8988T (cell line): ENCODE measurements at places on chromosomes 6 and 20.
A peak's percentile ranks its signal among the peaks of the same experiment; 100 is the strongest.

- no peak for DNase-seq
Measured at GRCh38 chr6:72724545-72724944, 102.7 kb downstream of the KCNQ5 start.

DNA sequence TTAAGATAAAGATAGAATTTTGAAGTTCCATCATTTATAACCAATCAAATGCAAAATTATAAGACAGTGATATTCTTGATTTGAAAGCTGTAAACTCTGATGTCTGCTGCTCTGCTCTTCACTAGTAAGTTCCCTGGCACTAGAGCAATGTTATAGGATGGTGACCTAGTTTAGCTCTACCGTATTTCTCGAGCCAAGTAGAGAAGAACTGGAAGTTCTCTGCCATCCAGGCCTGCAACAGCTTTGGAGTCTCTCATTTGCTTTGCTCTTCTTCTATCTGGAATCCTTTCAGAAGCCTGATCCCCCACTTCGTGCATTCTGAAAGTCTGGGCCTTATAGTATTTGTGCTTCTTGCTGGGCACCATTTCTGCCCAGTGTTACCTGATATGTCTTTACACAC, 100.3 kb downstream of the PLCB1 start:
- DNase-seq, result no peak

DNA sequence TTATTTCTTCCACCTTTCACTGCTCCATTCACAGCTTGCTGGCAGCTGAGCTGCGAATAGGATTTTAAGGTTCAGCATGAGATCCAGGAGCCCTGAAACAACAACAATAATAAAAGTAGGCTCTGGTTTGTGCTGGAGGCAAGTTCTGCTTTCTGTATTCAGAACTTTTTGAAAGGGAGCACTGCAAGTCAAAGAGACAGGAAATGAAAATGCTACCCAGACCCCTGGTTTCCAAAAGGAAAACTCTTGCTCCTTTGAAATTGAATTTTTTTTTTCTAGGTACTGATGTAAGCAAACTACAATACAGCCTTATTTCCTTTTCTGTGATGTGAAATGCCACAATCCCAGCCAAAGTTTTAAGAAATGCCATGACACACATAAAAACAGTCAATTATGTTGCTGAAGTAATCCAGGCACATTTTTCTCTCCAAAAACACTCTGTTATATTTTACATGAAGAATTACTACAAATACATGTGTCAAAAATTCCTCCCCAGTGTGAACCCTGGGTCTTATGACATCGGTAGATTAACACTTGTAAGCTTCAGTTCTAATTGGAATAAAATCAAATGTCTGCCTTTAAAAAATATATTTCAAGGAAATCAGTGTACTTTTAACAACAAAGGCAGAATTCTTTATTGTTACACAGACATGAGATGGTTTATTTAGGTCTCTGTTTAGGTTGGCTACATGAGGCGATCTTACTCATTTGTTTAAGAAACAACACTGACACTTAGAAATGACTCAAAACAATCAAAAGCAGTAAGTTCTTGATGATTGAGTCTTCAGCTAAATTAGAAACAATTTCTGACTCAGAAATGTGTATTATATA, 656.7 kb downstream of the EPHA7 start:
- no peak for DNase-seq

DNA sequence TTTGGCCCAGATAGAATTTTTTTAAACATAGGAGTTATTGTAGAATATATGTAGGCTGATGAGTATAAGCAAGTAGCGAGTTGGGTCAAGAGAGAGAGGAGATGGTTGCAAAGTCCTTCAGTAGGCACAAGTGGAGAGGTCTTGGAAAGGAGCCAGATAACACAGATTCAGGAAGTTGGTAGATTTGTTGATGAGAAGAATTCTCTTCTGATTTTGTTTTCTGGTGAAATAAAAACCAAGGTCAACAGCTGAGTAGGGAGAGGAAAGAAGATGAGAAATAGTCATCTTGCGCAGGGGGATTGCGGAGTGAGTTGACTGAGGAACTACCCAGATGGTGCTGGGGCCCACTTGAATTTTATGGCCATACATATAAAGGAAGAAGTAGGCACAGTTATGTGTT, 17.4 kb upstream of the CD83 start:
- no peak for DNase-seq

- DNase-seq, result no peak
Measured at GRCh38 chr6:95242560-95242959, 334.8 kb upstream of the MANEA start.

GRCh38 chr20:18857640-18858039, 44.1 kb downstream of the SCP2D1 start:
- no peak for DNase-seq

- no peak for DNase-seq
Measured at GRCh38 chr6:163263196-163263595, 151.3 kb upstream of the QKI start.

DNA sequence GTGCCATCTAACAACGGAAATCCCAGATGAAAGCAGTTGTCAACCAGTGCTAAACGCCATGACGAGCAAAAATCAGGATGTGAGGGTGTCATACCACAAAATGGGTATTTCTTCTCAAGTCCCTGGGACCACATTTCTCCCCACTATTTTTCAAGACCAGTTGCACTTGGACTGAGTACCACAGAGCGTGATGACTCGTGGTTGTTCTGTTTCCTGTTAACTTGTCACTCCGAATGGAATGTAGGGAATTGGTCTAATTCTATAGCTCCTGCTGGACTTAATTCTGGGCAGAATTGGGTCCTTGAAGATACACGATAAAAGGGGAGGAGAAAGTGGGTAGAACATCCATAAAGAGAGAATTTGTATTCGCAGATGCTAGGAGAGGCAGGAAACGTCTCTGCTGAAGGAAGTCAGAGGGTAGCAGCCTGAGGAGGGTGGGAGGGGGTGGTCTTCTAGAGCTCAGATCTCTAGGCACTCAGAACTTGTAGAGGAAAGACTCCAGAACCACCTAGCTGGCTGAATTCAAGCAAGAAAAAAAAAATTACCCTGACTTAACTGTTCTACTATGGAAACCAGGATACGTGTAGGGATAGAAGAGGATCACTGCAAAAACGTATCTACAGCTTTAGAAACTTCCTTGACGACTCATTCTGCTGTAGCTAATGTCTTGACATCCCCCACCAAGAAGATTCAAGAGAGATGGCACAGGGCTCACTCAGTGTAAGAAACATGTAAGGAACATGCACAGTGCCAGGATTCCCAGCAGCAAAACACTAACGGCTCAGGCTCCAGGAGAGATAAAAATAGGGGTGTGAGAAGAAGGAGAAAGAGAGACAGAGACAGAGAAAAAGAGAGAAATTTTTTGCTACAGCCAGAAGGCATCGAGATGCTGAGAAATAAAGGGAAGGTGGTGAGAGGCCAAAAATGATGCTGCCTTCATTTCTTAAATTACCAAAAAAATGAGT, 494.7 kb downstream of the CD83 start:
- DNase-seq, result no peak

GRCh38 chr20:4795394-4795793, 73.7 kb downstream of the PRND start:
- peak; percentile 40 for DNase-seq

DNA sequence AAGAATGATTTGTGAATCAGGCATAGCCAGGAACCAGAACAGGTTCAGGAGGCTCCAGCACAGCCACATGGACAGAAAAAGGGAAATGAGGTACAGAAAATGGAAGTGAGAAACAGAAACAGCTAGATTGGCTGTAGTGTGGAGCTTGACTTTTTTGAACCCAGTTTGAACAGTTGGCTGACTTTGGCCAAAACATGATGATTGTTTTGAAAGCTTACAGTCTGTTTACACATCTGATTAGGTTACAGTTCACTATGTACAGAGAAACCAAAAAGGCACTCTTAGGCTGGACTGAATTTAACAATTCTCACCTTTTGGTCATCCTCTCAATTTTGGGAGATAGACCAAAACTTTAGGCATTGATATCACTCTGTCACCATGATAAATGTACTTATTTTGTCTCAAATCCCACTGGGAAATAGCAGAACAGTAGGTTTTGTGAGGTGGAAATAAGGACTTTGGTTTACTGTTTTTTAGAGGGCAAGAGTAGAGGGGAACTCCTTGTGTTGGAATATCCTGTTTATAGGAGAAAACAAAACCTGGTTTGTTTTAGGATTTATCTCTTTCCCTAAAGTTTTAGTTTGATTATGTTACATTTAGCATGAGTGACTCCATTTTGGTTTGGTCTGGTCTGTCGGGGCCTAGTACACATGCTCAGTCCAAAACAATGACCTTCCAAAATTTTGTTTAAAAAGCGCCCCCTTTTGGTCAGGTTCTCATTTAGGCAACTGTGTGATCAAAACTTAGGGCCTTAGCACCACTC, 123.1 kb downstream of the OLIG3 start:
- DNase-seq, result no peak

GRCh38 chr6:63672582-63673129, 37.1 kb downstream of the PHF3 start:
- DNase-seq, result no peak

DNA sequence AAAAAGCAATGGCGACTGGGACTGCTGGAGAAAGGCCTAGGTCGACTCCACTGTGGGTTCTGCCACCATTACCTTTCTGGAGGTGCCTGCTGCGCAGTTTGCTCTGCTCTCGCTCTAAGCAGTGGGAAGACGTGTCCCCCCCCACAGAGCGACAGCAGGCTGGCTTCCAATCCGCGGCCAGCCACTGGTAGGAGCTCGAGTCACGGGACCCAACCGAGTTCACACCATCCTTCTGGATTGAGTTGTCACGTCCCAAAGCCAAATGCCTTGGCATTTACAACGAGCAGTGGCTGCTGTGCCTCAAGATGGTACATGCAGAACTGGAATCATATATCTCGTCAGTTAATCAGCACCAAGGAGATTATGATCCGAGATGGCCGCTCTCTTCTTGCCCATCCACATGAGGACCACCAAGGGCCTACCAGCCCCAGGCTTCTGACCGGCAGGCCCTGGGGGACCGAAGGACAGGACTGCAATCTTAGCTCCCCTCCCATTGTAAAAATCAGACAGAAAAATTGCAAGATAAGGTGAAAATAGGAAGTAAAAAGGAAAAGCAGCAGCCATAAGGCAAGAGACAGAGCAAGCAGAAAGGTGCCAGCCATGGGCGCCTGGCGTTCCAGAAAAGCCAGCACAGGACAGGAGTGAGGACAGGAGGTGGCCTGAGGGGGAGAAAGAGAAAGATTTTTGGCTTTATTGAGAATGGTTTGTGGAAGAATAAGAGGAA, 74.4 kb downstream of the TRAM2 start:
- no peak for DNase-seq

DNA sequence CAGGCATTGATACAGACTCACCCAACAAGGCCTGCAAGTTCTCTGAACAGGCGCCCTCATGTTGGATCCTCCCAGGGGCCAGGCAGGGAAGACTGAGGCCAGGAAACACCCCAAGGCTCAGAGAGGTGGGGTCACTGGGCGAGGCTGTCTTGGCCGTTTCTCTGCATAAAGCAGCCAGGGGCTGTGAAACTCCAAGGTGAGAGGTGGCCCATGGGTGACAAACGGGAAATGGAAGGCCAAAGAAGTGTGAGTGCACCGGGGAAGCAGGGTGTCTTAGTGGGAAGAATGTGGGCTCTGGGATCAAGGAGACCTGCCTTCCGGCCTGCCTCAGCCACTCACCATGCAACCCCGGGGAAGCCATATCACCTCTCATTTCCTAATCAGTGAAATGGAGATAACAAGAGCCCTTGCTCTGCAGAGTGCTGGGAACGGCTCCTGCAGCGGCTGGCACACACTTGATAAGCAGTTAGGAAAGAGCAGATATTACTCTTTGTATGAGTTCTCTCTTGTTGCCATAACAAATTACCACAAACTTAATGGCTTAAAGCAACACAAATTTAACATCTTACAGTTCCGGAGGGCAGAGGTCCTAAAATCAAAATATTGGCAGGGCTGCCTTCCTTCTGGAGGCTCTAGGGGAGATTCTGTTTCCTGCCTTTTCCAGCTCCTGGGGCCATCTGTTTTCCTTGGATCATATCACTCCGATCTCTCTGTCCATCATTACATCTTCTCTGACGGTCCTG, 168.6 kb downstream of the NFATC2 start:
- no peak for DNase-seq
